ENCODE measurements at places on chromosomes 6 and 20.

DNA sequence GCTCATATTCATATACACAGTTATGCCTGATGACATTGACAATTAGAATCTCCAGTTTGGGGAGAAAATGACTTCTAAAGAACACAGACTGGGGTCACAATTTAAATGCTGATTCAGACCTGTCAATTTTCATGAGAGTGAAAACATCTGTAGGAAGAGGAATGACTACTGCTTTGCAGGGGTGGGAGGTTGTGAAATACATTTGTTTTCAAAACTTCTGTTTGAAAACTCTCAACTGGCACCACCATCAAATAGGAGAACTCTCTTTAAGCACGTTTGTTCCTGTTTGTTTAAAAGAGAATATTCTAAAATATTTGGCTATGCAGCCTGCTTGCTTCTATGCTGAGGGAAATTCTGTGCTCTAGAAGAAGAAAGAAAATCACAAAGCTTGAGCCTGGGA lies 50.8 kb upstream of the ADGRF5 start:
- no peak for DNase-seq

DNA sequence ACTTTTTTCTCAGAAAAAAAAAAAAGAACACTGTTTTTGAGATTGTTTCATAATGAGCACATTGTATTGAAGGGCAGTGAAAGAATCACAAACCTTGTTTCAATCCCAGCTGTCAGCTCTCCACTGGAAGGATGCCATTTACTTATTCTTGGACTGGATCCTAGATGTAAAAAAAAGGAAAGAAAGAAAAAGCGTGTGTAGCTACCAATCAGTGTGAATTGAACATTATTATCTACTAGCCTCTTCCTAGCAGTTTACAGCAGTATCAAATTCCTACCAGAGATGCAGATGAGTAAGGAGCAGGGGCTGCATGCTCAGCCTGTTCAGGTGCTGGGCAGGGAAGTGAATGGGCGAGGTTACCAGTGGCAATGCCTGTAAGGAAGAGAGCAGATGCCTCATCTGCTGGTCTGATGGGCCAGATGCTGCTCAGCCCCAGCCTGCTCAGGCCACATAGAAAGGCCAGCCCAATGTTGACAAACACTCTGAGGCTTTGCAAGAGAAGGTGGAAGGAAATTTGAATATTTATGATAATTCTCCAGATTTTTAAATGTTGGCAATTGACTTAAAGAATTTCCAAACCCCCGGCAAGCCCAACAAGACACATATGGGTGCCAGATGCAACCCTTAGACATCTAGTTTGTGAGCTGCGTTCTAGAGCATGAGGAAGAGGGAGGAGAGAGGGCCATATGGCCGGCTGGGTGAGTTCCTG lies 189.5 kb downstream of the IBTK start:
- peak; percentile 78 for DNase-seq

- DNase-seq: peak; percentile 42
These were observed 2.6 kb upstream of the IPCEF1 start for GRCh38 chr6:154359161-154359574.

DNA sequence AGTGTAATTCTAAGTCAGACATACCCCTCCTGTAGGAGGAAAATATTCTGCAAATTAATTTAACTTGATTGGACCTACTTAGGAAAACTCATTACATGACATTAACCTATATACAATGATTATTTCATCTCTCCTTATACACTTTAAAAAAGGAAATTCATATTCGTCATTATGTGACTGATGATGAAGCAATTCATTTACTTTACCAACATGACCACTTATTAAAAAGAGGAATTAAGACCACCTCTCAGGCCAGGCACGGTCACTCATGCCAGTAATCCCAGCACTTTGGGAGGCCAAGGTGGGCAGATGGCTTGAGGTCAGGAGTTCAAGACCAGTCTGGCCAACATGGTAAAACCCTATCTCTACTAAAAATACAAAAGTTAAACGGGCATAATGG lies 11.6 kb downstream of the AKIRIN2 start:
- no peak for DNase-seq

- no peak for DNase-seq
These were observed 116.8 kb downstream of the PRND start for GRCh38 chr20:4838526-4838925.

GRCh38 chr20:56975838-56976237 lies 290.6 kb downstream of the BMP7 start:
- no peak for DNase-seq

DNA sequence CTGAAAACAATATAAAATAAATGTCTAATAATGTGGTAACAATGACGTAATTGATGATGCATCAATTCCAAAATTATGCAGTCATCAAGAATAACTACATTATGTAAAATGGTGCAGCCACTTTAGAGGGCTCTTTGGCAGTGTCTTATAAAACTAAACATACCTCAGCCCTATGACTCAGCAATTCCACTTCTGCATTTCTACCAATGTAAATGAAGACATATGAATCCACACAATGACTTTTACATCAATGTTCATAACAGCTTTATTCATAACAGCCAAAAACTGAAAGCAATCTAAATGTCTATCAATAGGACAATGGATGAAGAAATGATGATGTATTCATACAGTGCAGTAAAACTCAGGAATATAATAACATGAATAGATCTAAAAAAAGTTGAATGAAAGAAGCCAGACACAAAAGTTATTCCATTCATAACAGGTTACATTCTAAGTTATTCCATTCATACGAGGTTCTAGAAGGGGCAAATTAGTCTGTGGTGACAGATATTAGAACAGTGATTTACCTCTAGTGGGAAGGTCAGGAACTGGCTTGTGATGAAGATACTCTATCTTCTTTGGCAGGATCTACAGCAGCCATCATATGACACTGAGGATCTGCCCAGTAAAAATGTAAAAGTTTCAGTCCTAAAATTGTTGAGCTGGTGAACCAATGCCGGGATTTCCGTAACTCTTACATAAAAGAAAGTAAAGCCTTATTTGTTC lies 396.1 kb downstream of the PLCB1 start:
- DNase-seq: no peak

- DNase-seq: peak; percentile 82
These were observed 1.4 kb upstream of the HIVEP2 start for GRCh38 chr6:142946181-142946923.

DNA sequence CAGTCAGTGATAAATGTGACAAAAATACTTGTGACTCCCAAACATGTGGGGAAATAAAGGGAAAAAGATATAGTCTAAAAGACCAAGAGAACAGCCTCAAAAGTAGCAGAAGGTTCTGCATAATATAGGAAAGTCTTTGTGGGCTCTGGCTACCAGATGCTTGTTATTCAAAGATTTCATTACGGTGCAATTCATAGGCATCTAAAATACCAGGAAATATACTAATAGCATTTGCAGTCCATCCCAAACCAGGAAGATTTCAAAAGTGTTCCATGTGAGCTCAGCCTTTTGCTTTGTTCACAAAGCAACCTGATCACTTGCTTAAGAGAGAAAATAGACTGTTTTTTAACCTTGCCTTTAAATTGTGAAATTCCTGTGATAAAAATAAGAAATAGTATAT lies 506.7 kb upstream of the MARCKS start:
- DNase-seq: no peak

DNA sequence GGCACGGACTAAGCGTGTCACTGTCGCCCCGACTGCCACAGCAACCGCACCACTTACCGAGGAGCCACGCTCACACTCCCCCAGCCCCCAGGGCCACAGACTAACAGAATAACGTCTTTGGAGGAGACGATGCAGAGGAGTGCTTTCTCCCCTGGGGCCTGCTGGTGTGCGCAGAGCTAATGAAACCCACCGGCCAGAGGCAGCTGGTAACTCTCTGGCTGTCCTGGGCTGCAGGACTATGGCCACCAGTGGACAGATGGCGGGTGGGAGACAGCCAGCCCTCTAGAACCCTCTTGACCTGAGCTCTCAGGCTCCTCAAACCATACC lies 228.0 kb downstream of the DLL1 start:
- DNase-seq: no peak

GRCh38 chr20:22382742-22383141 lies 201.6 kb downstream of the FOXA2 start:
- DNase-seq: no peak
